ENCODE measurements at places on chromosomes 1 and 21.

DNA sequence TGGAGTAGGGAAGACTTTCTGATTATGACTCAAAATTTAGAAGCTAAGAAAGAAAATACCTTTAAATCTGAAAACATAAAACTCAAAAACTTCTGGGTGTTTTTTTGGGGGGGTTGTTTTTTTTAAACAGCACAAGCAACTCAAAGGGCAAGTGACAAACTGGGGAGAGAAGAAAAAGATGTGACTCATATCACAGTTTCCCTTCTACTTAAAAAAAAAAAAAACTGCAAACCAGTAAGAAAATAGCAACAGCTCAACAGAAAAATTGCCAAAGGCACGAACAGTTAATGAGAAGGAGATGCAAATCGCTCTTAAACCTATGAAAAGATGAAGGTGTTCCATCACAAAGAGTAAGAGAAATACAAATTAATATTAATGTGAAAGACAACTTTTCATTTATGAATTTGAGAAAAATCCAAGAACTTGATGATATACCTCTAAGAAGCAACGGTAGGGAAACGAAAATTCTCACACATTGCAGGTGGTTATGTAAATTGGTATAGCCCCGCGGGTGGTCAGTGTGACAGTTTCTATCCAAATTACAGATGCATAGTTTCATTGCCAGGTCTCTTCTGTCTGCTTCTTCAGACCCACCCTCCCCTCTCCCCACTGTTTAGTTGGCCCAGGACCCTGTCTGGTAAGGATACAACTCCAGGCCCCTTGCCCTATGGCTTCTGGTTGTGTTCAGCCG lies 9.0 kb downstream of the IFNAR2 start:
- DNase-seq: peak; percentile 61

GRCh38 chr21:46125846-46126301 lies 28.0 kb downstream of the COL6A2 start:
- DNase-seq: no peak

DNA sequence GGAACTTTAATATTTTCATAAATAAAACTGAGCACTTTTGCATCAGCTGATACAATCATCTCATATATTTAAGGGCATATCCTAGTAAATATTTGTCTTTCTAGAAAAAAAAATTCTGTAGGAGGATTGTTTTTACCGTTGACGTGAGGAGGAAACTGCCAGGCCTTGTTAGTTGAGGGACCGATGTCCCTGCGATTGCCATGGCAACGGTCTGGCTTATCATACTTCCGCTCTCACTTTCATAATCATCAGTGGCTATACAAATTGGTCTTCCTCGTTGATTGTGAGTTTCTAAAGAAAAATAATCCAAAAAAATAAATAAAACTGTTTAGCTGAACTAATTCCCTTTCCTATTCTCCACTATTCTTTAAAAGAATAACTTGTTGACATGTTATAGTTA lies 69.3 kb upstream of the ANGPTL3 start:
- no peak for DNase-seq

DNA sequence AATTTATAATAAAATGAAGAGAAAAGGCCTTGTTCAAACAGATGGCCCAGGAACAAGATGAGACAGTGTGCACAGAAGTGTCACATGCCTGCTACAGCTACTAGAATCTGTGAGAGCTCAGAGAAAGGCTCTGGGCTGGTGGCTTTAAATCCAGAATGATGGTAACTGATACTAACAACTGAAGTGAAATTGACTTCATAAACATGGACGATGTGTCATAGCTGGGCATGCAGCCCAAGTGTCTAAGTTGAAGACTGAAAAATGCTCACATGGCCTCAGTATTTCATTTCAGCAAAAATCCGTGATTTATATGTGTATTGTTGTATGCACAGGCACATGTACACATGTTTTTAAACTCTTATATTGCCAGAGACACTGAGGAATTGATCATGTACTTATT lies 208.3 kb upstream of the RUNX1 start:
- peak; percentile 98 for DNase-seq

GRCh38 chr1:3506041-3506440 lies 51.6 kb downstream of the ARHGEF16 start:
- no peak for DNase-seq

- no peak for DNase-seq
These were observed 7.8 kb downstream of the C2CD2 start for GRCh38 chr21:41945982-41946381.

- DNase-seq: peak; percentile 98
These were observed 29.3 kb downstream of the IER5 start for GRCh38 chr1:181117648-181118449.

DNA sequence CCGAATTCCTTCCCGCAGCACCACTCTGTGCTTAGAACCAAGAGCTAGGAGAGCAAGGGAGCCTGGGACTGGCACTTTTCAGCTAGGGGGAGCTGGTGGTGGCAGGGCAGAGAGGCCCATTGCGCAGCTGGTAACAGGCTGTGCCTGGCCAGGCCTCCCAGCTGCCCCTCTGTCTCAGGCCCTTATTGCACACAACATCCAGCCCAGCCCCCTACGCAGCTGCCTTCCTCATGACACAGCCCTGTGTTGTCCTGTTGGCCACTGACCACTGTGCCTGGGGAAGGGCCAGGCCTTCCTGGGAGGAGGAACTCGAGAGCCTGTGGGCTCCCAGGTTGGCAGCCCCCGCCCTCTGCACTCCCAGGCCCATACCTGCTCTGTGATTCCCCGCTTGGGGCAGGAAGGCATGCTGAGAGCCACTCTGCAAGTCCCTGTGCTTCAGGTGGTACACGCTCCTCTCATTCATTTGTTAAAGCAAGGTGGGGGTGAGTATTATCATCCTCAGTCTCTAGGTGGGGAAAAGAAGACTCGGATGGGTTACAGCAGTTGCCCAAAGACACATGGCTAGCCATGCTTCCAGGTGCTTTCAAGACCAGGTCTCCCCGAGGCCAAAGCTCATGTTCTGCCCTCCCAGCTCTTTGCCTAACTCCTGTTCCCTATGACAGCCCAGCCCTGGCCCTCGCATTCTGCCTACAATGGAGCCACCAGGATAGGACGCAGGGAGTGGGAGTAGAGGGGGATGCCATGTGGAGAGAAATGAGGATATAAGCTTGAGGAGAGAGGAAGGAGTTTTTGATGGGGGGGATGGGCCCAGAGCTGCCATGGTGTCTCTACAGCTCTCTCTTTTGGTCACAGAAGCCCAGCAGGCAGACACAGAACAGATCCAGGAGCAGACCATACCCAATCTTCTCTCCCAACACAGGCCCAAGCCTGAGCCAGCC lies 81.8 kb downstream of the TMEM53 start:
- DNase-seq: no peak

GRCh38 chr1:223006917-223007648 lies 136.0 kb downstream of the TLR5 start:
- DNase-seq: peak; percentile 48
